ENCODE measurements at places on chromosomes 3 and 15.

DNA sequence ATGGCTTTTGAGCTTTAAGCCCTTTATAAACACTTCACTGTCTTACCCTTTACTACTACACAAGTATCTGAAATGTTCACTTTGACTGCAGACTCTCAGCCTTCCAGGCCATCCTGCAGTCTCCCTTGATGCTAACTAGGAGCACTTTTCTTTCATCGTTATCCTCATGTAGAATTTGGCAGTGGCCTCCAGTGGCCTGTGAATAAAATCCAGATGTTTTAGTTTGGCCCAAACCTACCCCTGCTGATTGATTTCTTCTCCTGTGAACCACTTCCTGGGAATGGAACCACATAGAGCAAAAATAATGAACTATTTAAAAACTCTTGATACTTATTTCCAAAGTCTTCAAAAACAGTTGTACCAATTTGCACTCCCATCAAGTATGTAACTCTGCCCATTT lies 271.9 kb downstream of the FEZF2 start:
- no peak for DNase-seq

DNA sequence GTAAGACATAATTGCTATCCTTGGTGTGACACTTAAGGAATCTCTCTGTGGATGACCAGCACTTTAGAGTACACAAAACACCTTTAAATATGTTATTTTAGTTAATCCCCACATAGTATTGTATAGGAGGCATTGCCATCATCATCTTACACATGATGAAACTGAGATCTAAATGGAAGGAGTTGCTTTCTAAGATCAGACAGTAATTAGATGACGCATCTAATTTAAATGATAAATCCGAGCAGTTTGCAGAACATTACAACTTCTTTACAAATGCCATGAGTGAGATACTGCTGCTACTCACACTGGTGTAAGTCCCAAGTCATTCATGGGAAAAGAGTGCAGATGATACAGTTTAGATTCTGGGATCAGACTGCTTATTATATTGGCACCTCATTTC lies 431.9 kb downstream of the MFSD1 start:
- DNase-seq, result no peak

- DNase-seq, result no peak
Observed at GRCh38 chr3:36259580-36259979, 120.7 kb upstream of the STAC start.

DNA sequence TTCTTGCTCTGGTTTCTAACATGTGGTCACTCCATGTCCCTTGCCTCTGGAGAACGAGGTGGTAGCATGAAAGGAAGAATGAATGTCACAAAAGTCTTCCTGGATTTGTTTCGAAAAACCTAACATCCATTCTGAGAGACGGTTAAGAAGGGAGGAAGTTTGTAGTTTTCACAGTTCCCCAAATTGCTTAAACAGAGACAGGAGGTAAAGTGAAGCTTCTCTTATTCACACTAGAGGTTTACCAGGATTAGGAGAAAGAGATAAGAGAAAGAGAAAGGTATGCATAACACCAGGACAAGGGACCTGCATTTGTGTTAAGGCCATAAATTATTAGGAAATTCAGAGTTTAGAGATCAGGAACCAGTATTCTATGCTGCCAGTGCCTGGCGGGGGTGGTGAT lies 228.1 kb downstream of the CPNE4 start:
- no peak for DNase-seq

DNA sequence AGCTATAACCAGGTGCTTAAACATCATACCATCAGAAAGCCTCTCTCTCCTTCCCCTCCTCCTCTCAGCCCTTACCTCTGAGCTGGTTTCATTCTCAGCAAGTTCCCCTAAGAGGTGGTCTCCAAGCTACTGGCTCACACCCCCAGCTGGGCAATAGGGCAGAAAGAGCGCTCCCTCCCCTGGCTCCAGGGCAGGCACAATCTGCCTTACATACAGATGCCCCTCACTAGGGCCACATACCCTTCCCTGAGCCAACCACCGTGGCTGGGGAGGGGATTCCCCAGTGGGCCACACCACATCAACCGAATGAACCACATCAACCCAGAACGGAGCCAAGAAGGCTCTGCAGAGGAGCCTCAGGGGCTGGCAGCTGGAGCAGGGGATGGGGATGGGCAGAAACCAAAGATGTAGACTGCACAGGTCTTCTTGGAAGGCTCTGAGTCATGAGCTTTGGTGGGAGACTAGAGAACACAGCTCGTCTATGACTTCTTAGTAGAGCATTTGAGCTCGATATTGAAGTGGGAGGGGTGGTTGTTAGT lies 4.6 kb upstream of the FBLN2 start:
- DNase-seq, result no peak

DNA sequence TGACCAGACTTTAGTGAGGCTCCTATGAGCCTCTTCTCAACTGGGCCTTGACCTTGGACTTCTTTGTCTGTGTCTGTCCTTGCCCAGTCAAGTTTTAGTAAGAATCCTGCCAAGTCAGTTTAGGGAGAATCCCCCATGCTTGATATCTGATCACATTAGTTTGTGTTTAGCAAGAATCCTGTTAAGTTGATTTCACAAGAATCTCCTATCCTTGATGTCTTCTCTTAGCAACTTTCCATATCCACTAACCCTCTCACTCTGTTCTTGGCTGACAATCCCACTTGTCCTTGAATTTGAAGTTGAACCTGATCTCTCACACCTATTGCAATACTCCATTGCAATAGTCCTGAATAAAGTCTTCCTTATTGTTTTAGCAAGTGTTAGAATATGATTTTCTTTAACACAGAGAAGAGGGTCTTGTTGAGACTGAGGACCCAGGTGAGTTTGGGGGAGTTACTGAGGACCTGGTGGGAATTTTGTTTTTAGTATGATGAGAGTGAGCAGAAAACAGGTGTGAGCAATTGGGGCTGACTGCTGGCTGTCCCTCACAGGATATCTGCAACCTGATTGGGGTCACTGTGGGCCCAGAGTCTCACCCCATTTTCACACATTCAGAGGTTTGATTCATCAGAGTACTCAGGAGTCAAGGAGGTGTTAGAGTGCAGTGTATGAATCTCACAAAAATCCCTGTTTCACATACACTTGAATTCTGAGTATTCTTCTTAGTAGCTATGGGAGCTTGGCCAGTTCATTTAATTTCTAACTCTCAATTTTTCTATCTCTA lies 39.9 kb upstream of the TNFAIP8L3 start:
- no peak for DNase-seq

DNA sequence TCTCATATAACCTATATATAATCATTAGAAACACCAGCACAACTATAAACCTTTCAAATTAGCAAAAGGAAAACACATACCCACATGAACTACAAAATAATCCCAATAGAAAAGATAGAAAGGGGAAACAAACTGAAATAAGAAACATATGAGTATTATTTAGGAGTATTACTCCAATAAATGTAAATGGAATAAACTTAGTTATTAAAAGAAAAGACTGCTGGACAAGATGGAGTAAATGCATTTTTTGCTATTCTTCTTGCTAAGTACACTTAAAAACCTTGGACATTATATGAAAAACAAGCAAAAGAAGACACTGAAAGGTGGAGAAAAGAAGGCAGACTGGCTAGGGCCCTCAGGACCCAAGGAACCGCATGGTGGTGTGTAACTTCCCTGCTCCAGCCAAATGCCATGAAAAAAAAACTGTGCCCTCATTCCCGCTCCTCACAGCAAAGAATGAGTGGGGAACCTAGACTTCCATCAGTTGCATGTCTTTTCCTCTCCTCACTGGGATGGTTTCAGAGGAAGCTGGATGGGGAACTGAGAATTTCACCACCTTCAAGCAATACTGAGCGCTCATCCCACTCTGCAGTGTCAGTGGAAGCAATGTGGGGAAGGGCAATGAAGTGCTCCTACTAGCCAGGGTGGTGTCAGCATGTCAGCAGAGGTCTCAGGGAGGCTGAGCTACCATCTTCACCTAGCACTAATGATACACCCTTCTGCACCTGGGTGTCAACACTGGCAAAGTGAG lies 43.7 kb upstream of the ADAMTS17 start:
- no peak for DNase-seq
